ENCODE measurements at places on chromosomes 5 and 9.

- DNase-seq, result no peak
These were observed 135.2 kb upstream of the NFIL3 start for GRCh38 chr9:91558879-91559278.

DNA sequence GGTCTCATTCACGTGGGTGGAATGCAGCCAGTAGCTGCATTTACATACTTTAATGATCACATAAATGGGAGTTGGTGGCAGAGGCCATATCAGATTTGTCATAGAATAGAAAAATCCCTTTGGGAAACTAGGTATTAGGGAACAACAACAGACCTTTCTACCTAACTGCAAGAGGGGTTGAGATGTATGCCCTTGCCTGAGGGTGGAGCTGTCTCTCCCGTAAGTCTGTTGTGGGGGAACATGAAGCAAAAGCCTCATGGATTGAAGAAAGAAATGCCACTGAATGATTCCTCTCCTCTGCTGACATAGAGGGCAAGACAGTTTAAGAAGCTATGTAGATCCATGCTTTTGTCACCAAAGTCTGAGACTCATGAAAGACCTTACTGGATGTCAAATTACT lies 461.3 kb downstream of the SPOCK1 start:
- no peak for DNase-seq

- no peak for DNase-seq
These were observed 189.2 kb upstream of the DMAC1 start for GRCh38 chr9:7988644-7989280.

DNA sequence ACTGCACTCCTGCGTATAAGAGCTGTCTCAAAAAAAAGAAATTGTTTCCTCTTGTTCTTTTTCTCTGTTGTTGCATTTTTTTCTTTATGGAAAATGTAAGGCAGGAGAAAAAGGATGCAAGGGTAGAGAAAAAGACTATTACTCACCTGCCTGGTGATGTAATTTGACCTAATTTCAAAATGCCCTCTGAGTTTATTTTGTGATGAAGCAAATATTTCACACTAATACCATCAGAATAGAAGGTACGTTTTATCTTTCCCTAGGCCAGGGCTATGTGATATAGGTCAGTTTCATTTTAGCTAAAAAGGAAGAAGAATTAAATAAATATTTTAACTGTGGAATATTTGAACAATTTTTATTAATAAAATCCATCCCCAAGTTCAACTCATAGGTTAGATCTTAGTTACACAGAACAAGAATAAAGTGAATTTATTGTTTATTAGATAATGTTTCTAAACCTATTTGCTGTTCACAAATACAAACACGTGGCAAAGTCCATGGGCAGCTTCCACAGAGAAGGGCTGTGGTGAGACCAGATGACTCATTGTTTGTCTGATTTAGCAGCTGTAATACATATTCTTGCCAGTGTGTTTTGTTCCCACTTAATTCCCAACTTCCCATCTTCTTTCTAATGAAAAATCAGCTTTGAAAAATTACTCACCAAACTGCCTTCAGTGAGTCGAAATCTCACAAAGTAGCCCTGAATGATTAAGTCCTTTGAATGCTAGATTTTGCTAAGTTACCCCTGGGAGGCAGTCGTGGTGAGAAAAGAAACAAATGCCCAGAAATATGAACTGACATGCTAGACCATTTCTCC lies 52.8 kb upstream of the CCDC112 start:
- no peak for DNase-seq

DNA sequence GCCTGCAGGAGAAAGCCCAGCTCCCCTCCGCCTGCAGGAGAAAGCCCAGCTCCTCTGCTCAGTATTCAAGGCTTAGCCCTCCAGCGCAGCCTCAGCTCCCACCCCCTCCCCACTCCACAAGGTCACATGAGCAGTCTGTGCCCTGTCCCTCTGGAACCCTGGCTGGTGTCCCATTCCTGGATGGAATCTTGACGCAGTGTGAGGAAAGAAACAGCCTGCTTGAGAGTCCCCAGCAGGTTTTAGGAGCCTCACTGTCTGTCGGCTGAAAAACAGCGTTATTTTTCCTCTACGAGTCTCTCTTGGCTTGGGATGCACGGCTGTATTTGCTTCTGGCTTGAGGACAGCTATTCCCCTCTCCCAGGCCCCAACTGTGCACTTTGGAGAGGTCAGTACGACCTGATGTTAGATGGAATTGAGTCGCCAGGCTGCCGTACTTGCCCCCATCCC lies 210.1 kb upstream of the TRIM32 start:
- DNase-seq, result no peak

DNA sequence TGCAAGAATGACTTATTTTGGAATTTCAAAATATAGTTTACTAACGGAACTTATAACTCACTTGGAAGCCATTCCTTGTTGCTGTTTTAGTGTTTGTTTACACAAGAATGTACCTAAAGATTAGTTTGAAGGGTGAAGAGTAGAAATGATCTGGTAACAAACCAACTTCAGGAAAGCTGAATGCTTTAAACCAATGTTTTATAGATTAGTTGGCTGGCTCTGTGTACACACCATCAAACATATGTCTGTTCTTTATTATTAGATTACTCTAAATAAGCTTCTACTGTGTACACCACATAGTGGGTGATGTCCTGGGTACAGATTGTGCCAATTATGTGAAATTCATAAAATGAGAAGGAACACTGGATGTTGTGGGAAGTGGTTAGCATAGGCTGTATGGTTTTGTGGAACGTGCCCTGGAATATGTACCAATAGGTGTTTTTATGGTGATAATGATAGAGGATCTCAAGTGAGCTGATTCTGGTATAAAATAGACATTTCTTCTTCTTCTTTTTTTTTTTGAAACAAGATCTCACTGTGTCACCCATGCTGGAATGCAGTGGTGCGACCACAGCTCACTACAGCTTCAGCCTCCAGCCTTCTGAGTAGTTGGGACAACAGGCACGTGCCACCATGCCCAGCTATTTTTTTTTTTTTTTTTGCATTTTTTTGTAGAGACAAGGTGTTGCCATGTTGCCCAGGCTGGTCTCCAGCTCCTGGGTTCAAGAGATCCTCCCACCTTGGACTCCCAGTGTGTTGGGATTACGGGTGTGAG lies 109.3 kb upstream of the DHFR start:
- DNase-seq, result no peak

GRCh38 chr5:33231214-33231710 lies 209.5 kb upstream of the TARS1 start:
- no peak for DNase-seq

GRCh38 chr9:93406371-93406770 lies 45.1 kb upstream of the FAM120A start:
- DNase-seq, result no peak

DNA sequence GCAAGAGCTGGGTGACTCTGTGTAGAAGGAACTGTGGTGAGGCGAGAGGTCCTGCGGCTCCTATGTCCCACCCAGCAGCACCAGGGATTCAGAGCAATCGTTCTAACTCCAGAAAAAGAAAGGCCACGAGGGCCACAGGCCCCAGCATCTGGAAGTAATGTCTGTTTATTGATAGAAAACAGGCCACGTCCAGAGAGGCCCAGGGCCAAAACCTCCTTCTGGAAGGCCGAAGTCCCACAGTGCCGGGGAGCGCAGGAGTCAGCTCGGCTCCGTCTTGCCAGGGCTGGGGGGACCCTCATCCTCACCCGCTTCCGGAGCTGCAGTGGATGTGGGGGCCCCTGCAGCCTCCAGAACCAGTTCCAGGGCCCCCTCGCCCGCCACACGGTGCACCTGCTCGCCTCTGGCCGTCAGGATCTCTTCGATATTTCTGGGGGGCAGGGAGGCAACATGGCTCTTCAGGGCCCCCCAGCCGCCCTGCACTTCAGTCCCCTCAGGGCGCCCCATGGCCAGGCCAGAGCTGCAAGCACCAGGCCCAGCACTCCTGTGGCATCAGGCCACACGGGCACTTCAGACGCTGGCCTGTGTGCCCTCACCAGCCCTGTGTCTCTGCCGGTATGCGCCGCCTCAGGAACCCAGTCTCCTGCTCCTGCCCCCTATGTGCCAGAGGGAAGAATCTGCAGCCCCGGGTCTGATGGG lies 1.6 kb downstream of the DNLZ start:
- DNase-seq, result no peak

DNA sequence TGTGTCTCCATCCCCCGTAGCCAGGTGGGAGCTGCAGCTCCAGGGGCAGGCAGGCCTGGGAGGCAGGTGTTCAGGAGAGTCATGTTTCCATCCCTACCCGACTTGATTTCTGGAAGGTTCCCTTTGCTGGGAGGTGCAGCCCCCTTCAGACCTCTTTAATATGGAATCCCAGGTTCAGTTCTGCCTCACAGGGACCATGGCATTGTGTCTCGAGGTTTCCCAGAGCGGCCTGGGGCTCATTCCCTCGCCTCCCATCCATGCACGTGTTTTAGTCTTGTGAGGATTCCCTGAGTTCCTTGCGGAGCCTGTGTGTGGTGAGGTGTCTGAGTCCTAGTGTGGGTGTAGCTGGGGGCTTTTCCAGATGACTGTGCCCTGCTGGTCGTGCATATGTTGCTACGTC lies 16.5 kb upstream of the AHRR start:
- peak; percentile 38 for DNase-seq

- peak; percentile 73 for DNase-seq
These were observed 644 bp downstream of the BRD3 start for GRCh38 chr9:134066913-134067851.

- no peak for DNase-seq
These were observed 47.7 kb upstream of the BOD1 start for GRCh38 chr5:173664154-173664526.

DNA sequence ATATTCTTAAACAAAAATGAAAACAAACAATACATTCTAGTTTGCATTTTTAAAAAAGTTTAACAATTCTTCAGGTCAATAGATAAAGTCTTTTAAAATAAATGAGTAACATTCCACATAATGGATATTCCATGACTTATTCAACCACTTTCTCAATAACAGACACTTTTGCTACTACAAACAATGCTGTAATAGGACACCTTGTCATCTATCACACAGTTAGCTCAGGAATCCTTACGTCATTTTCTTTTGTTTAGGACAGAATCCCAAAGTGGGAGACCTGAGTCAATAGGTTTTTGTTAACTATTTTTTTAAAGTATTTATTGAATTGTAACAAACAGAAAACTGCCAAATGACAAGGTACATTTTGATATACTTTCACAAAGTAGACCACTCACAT lies 72.5 kb downstream of the CEP120 start:
- DNase-seq, result no peak

DNA sequence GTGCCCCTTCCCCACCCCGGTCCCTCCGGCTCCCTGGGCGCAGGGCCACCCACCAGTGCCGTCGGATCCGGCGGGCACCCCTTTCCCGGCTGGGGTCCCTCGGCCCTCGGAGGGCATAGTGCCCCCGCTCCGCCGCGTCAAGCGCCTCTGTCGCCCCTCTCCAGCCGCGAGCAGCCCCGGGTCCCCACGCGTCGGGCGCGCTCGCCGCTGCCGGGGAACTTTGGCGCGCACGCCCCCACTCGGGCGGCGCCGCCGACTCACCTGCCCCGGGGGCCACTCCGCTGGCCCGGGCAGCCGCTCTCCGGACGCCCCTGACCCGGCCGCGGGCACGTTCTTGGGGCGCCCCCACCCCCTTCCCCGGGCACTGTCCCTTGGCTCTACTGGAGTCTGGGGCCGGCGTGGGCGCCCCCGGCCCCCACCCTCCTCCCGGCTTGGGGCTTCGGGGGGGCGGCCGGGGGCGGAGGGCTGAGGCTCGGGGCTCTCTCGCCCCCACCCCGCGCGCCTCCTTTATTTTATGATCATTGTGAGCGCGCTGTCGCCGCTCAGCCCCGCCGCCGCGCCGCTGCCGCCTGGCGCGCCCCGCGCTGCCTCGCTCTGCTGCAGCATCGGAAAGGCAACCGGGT lies 1.1 kb upstream of the FAM78A start:
- DNase-seq, result peak; percentile 79

GRCh38 chr5:41707853-41708603 lies 162.2 kb downstream of the OXCT1 start:
- no peak for DNase-seq

- no peak for DNase-seq
These were observed 307.0 kb upstream of the TLE4 start for GRCh38 chr9:79264511-79265355.

- no peak for DNase-seq
These were observed 17.4 kb upstream of the ARSI start for GRCh38 chr5:150320044-150320613.

DNA sequence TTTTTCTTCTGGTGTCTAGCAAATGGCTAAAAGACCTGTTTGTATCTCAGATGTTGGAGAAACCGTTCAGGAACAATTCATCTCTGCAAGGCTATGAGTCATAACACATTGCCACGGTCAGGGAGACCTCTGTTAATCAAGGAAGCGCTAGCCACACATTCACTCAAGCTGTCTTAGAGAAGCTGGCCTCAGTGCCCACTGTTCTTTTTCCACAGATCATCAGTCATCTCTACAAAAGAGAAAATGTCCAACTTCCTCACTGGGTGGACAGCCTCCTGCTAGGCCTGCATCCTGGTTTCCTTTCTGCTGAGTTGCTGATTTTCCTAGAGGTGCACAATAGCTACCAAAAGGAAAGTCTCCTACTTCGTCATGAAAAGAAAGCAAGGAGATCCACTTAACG lies 360.5 kb downstream of the BNC2 start:
- DNase-seq, result no peak

- DNase-seq, result no peak
These were observed 169.9 kb downstream of the NNT start for GRCh38 chr5:43772764-43773477.

- no peak for DNase-seq
These were observed 2.3 kb upstream of the IRX2 start for GRCh38 chr5:2753452-2754420.

- DNase-seq, result no peak
These were observed 117.3 kb upstream of the FGF10 start for GRCh38 chr5:44506561-44506960.

DNA sequence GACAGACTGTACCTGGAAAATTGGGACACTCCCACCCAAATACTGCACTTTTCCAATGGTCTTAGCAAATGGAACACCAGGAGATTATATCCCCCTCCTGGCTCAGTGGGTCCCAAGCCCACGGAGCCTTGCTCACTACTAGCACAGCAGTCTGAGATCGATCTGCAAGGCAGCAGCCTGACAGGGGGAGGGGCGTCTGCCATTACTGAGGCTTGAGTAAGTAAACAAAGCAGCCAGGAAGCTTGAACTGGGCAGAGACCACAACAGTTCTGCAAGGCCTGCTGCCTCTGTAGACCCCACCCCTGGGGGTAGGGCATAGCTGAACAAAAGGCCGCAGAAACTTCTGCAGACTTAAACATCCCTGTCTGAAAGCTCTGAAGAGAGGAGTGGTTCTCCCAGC lies 260.0 kb upstream of the ST8SIA4 start:
- no peak for DNase-seq

- DNase-seq, result no peak
These were observed 236.9 kb downstream of the ARRDC3 start for GRCh38 chr5:91146230-91146629.

DNA sequence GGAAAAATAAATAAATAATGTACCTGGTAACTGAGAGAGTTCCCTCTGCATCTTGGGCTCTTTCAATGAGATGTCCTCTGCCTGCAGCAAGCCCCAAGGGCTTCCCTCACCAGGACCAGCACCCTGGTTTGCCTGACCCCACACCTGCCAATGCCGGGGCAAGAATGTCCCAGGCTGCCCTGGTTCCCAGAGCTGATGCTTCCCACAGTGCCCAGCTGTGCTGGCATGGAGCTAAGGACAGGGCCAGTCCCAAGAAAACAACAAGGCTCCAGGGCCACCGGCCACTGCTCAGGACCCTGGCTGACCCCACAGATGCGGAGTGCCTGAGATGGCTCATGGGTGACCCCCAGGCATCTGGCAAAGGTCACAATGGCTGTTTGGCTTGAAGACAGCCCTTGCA lies 123.5 kb downstream of the KCNIP1 start:
- DNase-seq, result no peak

Data from activated CD8-positive, alpha-beta memory T cell treated with anti-CD3 and anti-CD28 coated beads for 24 hours (primary cell).